ENCODE measurements at places on chromosomes 4 and X.

DNA sequence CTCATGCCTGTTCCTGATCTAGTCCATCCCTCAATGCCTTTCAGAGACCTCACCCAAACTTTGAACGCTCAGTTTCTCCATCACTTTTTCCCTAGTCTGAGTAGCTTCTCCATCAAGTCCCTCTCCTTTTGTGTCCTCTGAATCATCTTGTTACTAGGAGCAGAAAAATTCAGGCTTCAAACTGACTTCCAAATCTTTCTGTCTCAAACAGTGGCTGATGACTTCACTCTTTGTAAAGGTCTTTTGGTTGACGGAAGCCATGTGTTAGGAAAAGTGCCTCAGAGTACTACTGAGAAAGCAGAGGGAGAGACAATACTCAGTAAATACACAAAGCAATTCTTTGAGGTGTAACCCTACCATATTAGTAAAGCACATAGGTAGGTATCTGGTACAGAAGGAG, 65.7 kb upstream of the CAMK2D start:
- DNase-seq: no peak

GRCh38 chr4:74168841-74169240, 10.9 kb downstream of the MTHFD2L start:
- DNase-seq: no peak

GRCh38 chr4:94262163-94263016, 54.7 kb downstream of the SMARCAD1 start:
- no peak for DNase-seq

DNA sequence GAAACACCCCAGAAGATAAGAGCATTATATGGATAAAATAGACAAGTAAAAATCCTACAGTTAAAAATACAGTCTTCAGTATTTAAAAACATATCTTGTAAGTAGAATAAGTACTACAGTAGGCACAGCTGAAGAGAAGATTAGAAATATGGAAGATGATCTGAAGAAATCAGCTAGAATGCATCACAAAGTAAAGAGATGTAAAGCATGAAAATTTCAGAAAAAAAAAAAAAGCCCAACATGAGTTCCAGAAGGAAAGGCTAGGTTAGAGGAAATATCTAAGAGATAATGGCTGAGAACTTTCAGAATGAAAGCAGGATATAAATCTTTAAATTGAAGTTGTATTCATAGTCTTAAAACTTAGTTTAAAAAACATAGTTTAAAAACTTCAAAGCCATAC, 21.0 kb downstream of the EPGN start:
- DNase-seq: no peak

GRCh38 chr4:11514779-11515419, 86.2 kb upstream of the HS3ST1 start:
- DNase-seq: no peak

GRCh38 chr4:156237231-156237630, 283.6 kb upstream of the CTSO start:
- DNase-seq: no peak

- peak; percentile 31 for DNase-seq
These were observed 21.3 kb upstream of the SULT1E1 start for GRCh38 chr4:69881173-69881773.

- DNase-seq: no peak
These were observed 20.4 kb upstream of the UBA1 start for GRCh38 chrX:47172971-47173792.

GRCh38 chr4:1021386-1022050, 10.1 kb downstream of the FGFRL1 start:
- no peak for DNase-seq

DNA sequence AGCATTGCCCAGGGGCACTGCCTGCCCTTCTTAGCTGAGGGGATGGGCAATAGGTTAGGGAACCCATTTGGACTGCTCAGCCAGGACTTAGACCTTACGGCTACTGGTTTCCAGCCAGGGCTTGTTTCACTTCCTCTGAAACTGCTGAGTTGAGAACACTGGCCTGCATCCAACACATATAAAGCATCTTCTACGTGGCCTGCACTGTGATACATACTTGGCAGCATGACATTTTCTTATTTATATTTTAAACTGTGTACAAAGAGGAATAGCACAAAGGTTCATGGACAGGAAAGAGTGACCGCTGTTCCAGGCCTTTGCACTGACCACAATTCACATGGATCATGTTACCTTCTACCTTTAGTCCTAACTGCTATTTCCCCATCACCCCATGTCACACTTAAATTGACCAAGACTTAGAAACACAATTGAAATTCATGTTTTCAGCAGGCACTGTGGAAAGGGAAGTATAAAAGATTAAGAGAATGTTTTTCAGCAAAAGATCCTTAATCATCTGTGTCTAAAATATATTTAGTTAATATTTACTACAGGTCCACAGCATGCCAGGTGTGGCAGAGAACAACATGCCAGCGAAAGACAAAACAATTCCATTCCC, 43.7 kb downstream of the NLGN4X start:
- DNase-seq: no peak

DNA sequence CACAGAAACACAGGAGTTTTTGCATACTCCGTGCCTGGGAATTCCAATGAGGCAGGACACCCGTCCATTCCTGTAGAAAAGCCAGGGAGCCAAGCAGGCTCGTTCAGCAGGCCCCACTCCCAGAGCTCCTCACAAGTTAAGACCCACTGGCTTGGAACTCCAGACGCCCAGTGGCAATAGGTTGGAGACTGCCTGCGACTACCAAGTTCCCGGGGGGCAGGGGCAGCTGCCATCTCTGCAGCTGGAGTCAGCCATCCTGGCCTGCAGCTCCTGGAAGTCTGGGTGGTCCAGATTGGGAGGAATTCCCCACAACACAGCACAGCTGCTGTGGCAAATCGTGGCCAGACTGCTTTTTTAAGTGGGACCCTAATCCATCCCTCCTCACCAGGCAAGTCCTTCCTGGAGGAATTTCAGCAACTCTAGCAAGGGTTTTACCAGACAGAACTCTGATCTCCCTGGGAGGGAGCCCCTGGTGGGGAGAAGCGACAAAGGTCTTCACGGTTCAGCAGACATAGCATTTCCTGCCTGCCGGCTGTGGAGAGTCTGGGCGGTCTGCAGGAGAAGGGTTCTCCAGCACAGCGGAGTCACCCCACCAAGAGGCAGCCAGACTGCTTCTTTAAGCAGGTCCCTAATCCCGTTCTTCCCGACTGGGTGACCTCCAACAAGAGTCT, 231.9 kb downstream of the STPG2 start:
- no peak for DNase-seq

DNA sequence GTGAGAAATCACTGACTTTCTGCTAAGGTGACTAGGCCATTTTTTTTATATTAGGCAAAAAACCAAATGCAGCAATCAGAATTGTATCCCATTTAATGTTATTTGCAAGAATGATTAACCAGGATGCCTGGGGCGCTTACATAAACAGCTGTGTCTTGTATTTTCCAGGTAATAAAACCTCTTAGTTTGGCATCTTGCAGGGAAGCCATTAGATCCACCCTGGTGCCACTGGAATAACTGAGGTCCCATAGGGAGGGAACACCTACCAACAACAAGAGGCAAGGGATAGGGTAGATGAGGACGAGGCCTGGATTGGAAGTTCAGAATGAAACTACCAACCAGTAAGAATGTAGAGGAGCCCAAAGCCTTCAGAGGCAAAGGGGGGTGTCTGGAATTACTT, 288.3 kb downstream of the ARHGAP24 start:
- DNase-seq: no peak

- DNase-seq: no peak
These were observed 39.7 kb downstream of the SMIM20 start for GRCh38 chr4:25953740-25954139.

DNA sequence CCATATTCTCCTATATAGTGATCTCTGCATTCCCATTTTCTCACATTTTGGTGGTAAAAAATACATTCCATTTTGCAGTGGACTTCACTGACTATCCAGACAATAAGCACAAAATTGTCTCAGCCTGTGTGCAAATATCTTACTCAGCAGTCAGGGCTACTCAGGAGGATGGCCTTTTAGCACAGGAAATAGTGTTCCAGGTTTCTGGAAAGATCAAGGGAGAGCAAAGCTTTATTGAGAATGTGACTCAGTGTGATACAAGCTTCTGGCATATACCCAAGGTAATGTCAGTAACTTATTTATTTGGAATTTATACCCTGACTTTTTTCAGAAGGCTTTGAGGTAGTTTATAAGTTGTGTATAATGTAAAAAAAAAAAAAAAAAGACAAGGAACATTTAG, 233.4 kb downstream of the TEX13A start:
- DNase-seq: peak; percentile 50

- no peak for DNase-seq
These were observed 146.0 kb upstream of the FRMPD4 start for GRCh38 chrX:11992271-11992670.

GRCh38 chr4:177118596-177118995, 191.1 kb upstream of the NEIL3 start:
- DNase-seq: no peak

- DNase-seq: no peak
These were observed 49.6 kb downstream of the LHFPL1 start for GRCh38 chrX:112630187-112630586.

DNA sequence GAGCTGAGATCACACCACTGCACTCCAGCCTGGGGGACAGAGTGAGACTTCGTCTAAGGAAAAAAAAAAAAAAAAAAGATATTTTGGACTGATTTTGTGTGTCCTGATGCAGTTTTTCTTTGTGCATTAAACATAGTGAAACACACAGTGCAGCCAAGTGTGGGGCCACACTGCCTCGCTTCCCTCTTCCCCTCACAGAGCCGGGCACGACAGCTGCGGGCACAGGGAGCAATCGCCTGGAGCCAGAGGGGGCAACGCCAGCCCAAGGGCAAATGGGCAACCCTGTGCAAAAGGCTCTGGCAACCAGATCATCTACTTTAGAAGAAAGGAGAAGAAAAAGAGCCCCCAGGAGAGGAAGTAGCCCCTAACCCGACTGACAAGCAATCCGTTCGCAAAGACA, 13.5 kb upstream of the CCNQ start:
- DNase-seq: no peak

- peak; percentile 79 for DNase-seq
These were observed 2.0 kb upstream of the SPP1 start for GRCh38 chr4:87973283-87974169.

DNA sequence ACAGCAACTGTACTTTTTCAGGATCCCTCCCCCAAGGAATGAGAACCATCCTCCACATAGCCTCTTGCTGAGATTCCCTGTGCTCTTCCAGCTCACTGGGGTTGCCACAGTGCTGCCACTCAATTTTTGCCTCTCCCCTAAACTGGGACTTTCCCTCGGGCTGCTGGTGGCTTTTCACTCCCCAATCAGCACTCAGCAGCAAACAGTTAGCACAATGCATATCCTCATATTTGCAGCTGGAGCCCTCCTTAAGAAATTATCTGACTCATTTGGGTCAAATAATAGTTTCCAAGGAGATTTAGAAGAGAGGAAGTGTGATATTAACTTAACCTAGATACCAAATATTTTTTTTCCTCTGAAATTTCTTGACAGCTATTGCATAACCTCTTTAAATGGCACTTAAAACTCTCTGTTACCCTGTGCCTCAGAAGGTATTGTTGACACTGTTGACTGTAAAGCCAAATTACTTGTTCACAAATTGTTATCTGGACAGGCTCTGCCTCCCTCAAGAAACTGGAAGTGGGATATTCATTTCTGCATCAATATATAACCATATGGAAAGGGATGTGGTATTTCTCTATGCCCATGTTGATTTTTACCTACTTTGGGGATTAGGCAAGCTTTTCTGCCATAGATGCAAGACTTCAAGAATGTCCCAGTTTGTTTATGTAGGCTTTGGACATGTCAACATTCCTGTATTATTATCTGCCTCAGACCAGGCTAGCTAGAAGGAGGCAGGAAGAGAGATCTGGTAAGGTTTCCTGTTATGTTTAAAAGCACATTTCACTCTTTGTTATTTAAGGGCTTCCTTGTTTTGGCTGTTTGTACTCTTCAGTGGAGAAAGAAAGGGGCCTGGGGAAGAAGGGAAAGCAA, 58.0 kb downstream of the SEPTIN11 start:
- DNase-seq: no peak

DNA sequence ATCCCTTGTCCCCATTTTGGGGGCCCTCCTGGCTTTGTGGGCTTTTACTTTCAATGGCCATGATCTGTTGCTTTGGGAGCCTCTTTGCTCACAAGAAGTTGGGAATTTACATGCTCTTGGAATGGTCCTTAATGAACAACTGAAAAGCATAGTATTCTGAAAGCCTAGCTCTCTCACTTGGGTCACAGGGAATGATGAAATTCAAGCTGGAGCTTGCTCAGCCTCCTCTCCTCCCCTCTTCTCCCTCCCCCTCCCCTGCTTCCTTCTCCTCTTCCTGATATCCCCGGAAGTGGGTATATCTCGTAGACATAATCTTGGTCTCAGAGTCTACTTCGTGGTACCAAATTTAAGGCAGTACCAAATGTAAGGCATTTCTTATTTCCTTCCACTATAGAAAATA, 400.6 kb upstream of the NR3C2 start:
- no peak for DNase-seq

DNA sequence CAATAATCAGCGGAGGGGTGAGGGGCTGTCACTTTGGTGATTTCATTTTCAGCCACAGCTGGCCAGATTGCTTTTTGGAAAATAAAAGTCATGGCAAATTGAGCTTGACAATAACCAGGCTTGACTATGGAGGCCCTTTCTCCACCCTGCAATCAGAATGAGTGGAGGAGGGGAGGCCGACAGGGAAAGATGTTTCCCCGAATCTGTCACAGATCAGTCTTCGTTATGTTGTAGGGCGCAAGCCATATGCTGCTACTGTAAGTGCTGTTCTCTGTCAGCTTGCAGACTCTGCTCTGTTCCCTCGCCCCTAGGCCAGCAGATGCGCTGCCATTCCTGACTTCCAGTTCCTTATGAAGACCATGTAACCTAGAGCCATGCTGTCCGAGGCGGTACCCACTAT, 114.1 kb downstream of the MGST2 start:
- no peak for DNase-seq

DNA sequence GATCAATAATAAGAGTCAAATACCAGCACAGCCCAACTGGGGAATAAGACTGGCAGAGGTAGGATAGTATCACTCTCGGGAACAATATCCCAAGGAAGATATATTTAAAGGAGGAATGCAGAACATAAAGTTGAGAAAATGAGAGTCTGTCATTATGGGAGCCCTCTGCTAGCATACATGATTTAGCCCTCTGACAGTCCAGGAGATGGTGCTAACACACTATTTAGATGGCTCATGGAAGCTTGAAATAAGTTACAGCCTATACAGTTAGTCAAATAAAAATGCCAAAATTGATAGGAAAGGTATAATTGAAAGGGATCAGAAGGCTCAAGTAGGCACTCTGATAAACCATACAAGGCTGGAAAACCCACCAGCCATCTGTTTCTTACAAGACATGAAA, 201.0 kb upstream of the NEIL3 start:
- DNase-seq: peak; percentile 16

- DNase-seq: peak; percentile 46
These were observed 6.8 kb upstream of the CDKL2 start for GRCh38 chr4:75637176-75637575.

- DNase-seq: no peak
These were observed 36.2 kb upstream of the GRIA2 start for GRCh38 chr4:157184300-157184699.

GRCh38 chr4:80787306-80787705, 243.2 kb upstream of the BMP3 start:
- no peak for DNase-seq

Measured in ACHN (cell line).